Stimulated activated CD4-positive, alpha-beta T cell treated with anti-CD3 and anti-CD28 coated beads, Interleukin-4, amount 100 ng/mL, for 1 hour (primary cell): ENCODE measurements at places on chromosomes 16 and 17.

DNA sequence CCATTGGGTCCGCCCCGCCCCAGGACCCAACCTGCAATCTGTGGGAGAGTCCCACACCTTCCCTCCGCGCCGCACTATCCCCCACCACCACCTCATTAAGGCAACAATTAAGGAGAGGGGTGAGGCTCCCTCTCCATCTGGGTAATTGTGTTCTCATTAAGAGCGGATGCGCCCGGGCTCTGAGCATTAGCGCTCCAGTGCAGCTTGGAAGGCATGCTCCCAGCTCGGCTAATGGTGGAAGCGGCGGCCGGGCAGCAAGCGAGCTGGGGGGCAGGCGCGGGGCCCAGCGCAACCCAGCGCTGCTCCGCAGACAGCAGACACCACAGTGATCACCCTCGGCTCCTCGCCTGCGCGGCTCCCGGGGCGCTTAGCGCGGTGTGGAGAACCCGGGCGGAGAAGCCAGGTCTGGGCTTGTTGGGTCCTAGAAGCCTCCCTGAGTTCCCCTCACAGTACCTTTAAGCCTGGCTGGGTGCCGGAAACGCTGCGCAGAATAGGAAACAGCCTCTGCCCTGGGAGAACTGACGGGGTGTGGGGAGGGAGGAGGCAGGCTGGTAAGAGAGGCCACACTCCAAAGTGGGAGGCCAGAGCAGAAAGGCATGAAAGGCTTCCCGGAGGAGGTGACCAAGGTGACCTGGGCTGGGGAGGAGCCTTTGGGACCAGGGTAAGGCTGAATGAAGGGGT is 6.4 kb downstream of the CBLN1 start:
- DNase-seq = no peak

- DNase-seq = no peak
Measured at GRCh38 chr16:23691483-23692189, 12.9 kb downstream of the PLK1 start.

DNA sequence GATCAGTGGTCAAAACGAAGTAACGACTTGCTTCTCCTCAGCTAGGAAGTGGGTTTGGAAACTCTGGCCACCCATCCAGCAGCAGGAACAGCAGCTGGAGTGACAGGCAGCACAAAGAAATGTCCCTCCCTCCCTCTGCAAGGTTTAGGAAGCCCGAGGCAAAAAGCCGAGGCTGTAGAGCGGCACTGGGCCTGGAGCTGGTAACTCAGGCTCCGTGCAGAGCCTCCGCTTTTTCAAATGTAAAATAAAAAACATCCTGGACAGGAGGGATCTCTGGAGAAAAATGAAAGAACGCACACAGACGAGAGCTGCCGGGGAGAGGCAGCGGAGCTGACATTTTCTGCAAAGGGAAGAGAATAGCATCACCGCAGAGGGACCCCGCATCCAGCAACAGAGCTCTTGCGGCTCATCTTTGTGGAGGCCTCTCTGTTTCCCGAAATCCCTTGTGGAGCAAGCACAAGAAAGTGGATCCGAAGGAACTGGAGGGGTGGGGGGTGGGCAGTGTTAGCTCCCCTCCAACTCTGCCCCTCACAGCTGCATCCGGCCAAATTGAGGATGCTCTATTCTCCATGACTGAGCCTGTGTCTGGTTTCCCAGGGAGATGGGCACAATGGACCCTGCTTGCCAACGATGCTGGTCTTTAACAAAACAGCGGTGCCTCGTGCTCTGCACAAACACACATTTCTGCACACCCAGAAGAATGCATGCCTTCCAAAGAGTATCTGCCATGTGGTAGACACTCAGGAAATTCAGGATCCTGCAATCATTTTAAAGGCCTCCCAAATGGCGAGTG is 335.5 kb upstream of the ZFHX3 start:
- DNase-seq = no peak

DNA sequence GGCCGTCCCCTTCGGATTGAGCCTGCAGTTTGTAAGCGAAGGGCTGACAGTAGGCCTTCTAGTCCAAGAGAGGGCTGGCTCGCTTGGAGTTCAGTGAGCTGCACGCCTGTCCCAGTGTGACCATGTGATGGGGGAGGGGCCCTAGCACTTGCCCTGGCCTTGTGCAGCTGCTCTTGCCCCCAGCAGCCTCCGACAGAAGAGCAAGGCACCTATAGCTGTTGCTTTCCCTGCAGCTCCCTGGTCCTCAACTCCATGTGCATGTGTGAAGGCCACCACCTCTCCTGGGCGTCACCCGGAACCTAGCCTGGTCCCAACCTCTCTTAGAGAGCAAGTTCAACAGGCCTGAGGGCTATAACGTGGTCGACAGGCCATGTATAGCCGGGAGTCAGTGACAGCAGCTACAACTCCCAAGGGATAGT is 5.6 kb downstream of the SPHK1 start:
- DNase-seq = no peak

- no peak for DNase-seq
Measured at GRCh38 chr16:21222495-21223337, 10.8 kb upstream of the ANKS4B start.

GRCh38 chr17:57629470-57629869 is 115.6 kb downstream of the CCDC182 start:
- no peak for DNase-seq

GRCh38 chr16:19769239-19769638 is 51.2 kb downstream of the IQCK start:
- no peak for DNase-seq

- DNase-seq = no peak
Measured at GRCh38 chr16:72876221-72876620, 171.7 kb downstream of the ZFHX3 start.

- no peak for DNase-seq
Measured at GRCh38 chr17:64315032-64315490, 52.0 kb upstream of the TEX2 start.

DNA sequence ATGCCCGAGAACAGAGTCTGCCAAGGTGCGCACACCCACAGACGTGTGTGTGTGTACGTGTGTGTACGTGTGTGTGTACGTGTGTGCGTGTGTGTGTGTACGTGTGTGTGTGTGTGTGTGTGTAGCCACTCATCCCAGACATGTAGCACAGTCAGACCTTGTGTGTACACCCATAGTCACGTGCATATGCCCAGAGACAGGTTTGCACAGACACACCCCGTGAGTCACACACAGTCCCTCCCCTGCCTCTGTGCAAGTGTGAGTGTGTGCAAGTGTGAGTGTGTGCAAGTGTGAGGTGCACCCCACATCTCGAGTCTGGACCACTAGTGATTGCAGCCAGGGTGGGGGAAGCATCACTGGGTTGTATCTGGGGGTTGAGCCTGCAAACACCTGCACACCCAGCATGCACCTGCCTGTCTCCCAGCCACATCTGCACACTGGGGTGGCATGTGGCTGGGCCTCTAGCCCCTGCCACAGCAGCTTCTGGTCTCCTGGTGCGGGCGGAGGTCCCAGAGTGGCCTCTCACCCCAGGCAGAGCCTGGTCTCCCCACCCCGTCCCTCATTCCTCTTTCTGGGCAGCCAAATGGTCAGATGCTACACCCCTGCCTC is 23.6 kb downstream of the BAHCC1 start:
- DNase-seq = no peak

- no peak for DNase-seq
Measured at GRCh38 chr16:66293932-66294331, 72.6 kb upstream of the CDH5 start.

- DNase-seq = no peak
Measured at GRCh38 chr16:46427340-46428107, 193.7 kb downstream of the SHCBP1 start.

- no peak for DNase-seq
Measured at GRCh38 chr16:75733305-75734211, 7.3 kb upstream of the CPHXL start.

GRCh38 chr17:54992797-54993639 is 24.5 kb downstream of the STXBP4 start:
- DNase-seq = no peak

DNA sequence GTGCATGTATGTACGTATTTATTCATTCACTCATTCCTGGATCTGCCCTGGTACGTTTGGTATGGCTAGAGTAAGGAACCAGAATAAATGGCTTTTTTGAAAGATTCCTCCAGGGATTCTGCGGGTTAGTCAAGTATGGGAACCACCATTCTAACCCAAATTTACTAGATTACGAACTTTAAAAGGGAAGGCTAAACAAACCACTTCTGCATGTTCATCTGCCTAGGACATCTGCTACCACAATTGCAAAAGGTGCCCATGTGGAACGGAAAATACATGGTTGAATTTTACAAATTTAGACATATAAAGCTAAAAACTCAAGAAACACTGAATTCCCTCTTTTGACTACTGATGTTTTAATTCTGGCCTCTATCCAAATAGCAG is 22.1 kb downstream of the CYTH1 start:
- no peak for DNase-seq

DNA sequence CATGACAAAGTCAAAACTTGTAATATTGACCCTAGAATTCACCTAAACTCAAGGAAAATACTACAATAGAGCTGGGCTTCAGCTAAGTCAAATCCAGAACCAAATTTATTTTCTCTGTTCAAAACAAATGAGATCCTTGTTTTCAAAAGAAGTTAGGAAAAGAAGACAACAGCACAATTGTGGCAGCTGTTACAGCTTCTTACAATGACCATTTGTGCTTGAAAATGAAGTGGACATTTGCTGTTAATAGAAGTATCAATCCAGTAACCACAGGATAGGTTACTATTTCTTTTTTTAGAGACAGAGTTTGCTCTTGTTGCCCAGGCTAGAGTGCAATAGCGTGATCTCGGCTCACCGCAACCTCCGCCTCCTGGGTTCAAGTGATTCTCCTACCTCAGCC is 44.4 kb downstream of the APPBP2 start:
- no peak for DNase-seq

DNA sequence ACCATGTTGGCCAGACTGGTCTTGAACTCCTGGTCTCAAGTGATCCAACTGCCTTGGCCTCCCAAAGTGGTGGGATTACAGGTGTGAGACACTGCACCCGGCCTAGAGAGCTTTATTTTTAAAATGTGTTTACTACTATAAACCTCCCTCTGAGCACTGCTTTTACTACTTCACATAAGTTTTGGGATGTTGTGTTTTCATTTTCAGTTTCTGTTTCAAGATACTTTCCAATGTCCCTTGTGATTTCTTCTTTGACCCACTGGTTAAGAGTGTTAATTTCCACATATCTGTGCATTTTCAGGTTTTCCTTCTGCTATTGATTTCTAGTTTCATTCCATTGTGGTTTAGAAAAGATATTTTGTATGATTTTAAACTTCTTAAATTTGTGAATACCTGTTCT is 74.4 kb downstream of the NETO2 start:
- no peak for DNase-seq

DNA sequence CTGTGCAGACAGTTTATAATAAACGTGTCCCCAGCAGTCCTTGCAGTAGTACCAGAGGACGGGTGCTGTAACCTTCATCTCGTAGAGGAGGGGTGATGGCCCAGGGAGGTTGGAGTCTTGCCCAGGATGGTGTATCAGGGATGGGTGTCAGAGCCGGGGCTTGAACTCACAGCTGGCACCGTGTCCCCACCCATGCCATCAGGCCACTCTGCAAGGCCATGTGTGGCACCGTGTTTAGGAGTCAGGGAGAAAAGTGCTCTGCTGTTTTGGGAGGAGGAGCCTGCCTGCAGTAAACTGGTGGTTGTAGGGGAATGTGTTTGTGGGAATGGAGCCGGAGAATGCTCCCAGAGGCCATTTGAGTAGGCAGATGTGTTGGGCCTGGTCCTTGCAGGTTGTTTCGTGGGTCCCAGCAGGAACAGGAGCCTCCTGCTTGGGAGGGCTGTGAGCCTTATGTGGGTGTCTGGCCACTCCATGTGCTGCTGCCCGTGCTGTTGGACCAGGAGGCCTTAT is 1.7 kb downstream of the ADORA2B start:
- DNase-seq = no peak

DNA sequence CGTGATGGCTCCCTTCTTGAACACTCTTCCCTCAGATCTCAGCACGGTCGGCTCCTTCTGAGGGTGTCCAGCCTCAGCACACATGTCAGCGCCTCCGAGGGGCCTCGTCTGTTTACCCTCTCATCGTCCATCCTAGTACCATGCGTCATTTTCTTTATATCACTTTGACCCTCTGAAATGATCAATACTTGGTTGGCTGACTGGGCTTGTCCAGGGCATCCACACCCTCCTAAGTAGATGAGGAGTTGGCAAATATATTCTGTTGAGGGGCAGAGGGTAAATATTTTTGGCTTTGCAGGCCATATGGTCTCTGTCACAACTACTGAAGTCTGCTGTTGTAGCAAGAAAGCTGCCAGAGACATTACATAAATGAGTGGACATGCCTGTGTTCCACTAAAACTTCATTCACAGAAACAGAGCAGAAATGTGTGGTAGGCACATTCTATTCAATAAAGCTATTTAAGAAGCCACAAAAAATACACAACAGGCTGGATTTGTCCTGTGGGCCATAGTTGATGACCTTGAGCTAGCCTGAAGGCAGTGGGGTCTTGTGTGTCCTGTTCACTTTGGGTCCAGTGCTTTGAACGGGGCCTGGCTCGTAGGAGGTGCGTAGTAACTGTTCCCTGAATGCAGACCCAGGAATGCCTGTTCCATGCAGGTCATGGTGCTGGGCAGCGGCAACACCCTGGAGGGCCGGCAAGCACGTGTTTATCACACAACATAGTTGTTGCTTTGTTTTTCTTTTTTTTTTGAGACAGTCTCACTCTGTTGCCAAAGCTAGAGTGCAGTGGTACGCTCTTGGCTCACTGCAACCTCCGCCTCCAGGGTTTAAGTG is 185.8 kb downstream of the SNX29 start:
- no peak for DNase-seq

DNA sequence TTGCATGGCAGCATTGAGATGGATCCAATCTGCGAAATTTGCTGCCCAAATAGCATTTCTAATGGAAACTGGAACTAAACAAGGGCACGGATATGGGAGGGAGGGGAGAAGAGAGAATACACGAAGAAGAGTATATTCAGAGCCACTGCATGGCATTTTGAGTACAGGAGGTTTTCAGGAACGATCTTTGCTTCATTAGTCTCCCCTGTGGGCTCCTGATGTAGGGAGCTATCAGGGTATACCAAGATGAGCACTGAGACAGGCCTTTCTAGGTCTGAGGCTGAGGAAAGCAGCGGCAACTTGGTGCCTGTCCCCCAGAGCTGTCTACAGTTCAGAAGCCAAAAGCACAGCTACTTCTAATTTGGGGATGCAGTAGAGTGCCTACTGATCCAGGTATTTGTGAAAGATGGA is 257.7 kb upstream of the PMFBP1 start:
- DNase-seq = no peak

GRCh38 chr17:51647826-51648225 is 387.5 kb downstream of the UTP18 start:
- no peak for DNase-seq

GRCh38 chr17:70454377-70454776 is 285.0 kb downstream of the KCNJ2 start:
- DNase-seq = no peak
